Stimulated activated CD8-positive, alpha-beta memory T cell treated with anti-CD3 and anti-CD28 coated beads, Interleukin-7, amount 100 ng/mL, for 1 hour (primary cell): ENCODE measurements at places on chromosomes 1 and 21.

- DNase-seq: no peak
Measured at GRCh38 chr21:26815197-26815596, 30.0 kb downstream of the ADAMTS1 start.

GRCh38 chr1:98940722-98941079 lies 64.0 kb downstream of the PLPPR5 start:
- DNase-seq: no peak

GRCh38 chr1:218024211-218024720 lies 260.8 kb upstream of the RRP15 start:
- no peak for DNase-seq

GRCh38 chr1:19610282-19610981 lies 33.7 kb upstream of the NBL1 start:
- no peak for DNase-seq
